Activated naive CD8-positive, alpha-beta T cell treated with anti-CD3 and anti-CD28 coated beads, Interleukin-2, amount 50 U/mL, for 24 hours (primary cell): ENCODE measurements at places on chromosomes 7 and 10.

GRCh38 chr10:12051241-12051640 lies 8.6 kb upstream of the UPF2 start:
- no peak for DNase-seq

GRCh38 chr7:135692055-135692454 lies 29.7 kb downstream of the STMP1 start:
- DNase-seq = no peak

DNA sequence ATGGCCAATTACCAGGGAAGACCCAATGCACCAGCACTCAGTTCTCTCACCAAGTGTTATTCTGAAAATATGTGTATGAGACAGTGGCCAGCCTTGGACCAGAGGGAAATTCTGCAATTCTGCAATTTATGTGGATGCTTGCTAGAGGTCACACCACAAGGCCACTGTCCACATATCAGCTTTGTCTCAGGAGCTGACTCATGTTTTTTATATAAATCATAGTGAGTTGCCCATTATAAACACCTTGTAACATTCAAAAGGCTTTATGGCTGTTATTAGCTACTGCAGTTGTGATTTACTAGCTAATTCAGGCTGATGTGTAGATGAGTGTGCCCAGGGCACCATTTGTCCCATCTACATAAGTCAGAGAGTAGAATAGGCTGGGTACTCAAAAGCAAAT lies 649.0 kb downstream of the LRMDA start:
- DNase-seq = no peak

GRCh38 chr10:51683031-51683691 lies 16.2 kb downstream of the CSTF2T start:
- no peak for DNase-seq

DNA sequence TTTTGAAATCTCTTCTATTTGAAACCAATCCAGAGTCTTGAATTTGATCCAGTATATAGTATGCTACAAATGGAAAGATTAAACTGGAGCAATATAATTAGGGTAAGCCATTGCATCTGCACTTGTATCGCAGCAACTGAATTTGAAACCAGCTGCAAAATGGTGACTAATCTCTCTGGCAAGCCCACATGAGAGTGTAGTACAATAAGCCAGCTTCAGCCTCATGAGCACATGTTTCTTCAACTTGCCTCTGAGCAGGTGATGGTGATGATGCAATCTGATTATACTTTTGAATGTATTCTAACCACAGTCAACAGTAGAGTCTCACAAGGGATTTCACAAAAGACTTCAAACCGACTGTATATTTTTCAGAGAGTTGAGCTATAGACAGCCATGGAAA lies 829 bp upstream of the RPA3 start:
- peak; percentile 27 for DNase-seq

- DNase-seq = no peak
Observed at GRCh38 chr10:65769828-65770227, 1156.0 kb upstream of the LRRTM3 start.

GRCh38 chr7:16638282-16639280 lies 7.0 kb downstream of the ANKMY2 start:
- DNase-seq = no peak

DNA sequence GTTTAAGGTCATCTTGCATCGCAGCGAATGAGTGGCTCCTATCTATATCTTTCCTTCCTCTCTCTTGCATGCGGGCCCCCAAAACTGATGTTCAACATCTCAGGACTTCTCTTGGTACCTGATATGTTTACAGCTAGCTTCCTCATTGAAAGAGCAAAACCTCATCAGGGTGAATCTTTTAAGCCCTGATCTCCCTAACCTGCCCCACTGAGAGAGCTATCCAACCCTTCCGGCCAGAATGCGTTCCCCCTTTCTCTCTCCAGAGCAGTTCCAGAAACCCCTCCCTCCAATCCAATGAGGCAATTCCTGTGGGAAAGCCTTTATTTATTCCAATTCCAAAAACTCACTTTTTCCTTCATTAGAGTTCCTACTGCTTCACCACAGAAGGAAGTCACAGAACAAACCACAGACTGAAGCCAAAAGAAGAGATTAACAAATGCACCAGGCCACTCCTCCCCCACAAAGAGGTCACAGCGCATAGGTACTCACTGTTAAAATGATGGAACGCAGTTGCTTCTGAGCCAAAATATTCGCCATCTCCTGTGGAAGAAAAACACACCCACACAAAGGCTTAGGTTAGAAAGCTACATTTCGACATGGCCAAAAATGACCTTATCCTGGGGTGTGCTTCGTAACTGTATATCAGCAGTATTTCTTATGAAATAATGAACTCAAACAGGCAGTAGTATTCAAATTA lies 232.4 kb downstream of the ELMO1 start:
- no peak for DNase-seq

- DNase-seq = no peak
Observed at GRCh38 chr7:2266911-2267310, 24.9 kb downstream of the NUDT1 start.

GRCh38 chr10:75020168-75020567 lies 91.3 kb upstream of the SAMD8 start:
- DNase-seq = no peak

DNA sequence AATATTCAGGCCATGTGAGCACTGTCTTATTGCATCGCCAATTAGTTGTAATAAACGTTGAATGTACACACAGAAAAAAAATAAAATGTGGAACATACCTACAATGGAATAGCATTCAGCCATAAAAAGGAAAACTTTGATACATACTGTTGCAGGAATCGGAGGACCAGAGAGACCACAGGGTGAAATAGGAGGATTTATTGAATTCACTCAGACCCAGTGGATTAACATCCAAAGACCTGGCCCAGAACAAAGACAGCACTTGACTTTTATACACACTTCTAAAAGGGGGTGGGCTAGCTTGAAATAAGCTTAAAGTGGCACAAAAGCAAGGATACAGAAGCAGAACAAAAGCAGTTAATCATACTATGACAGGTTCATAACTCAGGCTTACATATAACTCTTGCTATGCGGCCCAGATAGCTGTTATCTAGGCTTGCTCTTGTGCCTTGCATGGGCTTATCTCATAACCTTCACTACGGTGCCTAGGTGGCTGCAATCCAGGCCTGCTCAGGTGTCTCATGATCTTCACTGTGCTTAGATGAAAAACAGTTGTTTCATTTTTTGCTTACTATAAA lies 292.2 kb upstream of the TAC1 start:
- DNase-seq = no peak

DNA sequence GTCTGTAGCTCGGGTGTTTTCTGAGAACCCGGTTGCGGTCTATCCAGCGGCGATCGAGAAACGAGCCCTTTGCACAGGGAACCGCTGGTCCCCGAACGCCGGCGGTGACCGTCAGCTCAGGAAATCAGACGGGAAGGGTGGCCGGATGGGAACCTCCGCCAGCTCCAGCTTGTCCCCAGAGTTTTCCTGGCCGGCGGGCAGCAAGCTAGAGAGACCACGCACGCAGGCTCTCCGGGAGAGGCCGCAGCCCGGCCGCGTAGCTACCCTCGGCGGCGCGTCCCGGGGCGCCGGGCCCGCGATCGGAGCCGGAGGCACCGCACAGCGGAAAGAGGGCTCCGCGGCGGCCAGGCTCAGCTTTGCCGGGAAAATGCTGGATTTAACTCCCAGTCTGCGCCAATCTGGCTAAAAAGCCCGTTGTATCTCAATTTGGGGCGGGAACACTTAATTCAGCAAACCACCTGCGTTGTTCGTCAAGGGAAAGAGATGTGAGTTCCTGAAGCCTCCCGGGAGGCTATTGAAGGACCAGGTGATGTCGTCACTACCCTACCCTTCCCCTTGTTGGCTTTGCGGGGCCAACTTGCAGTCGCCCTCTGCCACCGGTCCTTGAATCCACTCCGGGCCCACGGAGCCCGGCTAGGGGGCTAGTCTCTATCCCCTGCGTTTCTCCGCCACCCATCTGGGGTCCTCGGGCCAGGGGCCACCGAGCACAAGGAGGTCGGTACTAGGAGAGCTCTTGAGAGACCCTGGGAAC lies 859 bp upstream of the CH25H start:
- peak; percentile 29 for DNase-seq

GRCh38 chr7:133081599-133082389 lies at the start of gene CHCHD3:
Gene CHCHD3, minus strand, starts transcription at chr7:133082090. Its CDS starts 153 bp downstream, at chr7:133081937.
- peak; percentile 94 for DNase-seq
